Stimulated activated CD8-positive, alpha-beta memory T cell treated with anti-CD3 and anti-CD28 coated beads, Interleukin-4, amount 100 ng/mL, for 4 hours (primary cell): ENCODE measurements at places on chromosomes 6 and 20.

GRCh38 chr6:127255286-127255685, 11.4 kb upstream of the RNF146 start:
- no peak for DNase-seq

DNA sequence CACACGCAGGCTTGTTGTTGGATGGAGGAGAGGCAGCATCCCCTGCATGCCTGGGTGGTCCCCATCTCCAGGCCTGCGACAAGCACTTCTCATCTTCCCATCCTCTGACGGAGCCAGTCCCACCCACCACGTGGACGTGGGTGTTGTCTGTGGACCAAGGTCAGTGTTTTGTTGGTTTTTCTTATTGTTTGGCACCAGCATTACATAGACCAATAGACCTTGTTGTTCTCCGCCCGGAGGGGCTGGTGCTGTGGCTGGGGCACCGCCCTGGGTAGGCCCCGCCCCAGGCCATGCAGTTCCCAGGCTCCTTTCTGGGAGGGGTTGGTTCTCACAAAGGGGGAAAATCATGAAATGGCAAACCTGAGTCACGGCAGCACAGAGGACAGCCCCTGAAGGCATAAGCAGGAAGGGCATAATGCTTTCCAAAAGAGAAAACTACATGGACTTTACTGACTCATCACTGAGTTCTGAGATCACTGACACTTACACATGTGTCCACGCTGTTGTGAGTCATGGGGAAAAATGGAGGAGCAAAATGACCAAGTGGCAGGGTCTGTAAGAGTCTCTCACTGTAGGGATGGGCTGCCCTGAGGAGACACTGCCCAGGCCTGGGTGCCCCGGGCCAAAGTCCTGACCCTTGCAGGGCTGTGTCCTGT, 90.8 kb downstream of the THBS2 start:
- no peak for DNase-seq

GRCh38 chr6:20202324-20202658, 10.0 kb downstream of the MBOAT1 start:
- no peak for DNase-seq

DNA sequence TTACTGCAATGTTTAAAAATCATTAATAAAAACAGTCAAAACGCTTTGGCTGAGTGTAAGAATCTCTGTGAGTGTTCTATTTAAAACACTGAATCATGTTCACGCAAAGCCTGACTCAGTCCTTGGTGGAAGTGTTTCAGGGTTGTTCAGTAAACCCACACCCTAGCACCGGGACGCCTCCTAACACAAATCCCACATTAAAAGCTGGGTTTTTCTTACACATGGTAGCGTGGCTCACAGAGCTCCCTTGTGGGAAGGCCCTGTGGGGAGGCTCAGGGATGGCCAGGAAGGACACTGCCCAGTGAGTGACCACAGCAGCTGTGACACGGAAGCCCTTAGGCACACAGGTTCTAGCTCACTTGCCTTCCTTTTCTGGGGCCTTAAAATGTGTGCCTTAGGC, 80.2 kb downstream of the GMPR start:
- DNase-seq: peak; percentile 21

DNA sequence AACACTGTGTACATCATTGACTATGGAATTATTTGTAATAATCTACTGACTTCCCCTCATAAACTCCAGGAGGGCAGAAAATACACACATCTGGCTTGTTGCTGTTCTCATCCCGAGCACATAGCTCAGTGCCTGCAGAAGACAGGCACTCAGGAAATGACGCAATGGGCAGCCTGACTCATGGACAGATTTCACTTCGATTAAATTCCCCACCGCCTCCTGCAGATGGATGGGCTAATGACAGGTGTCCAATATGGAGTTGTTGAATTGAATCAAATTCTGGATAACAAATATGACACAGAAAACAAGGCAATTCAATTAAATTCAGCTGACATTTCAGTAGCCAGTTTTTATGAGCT, 9.1 kb downstream of the ANKRD60 start:
- no peak for DNase-seq

DNA sequence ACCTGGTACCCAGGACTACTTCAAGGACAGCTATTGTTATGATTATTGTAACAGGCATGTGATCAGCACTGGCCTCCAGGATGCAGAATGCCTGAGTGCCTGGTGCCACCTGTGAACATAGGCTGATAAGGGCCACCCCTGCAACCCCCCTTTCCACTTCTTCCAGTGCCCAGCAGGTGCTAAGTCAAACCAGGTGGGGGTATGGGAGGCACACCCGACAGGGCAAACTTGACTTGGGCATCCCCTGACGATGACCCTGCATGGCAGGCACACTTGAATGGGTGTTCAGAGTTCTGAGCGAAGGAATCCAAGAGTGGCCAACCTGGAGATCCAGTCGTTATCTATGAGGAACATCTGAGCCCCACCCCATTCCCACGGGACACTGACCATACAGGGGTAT, 3.4 kb downstream of the ADA start:
- no peak for DNase-seq

DNA sequence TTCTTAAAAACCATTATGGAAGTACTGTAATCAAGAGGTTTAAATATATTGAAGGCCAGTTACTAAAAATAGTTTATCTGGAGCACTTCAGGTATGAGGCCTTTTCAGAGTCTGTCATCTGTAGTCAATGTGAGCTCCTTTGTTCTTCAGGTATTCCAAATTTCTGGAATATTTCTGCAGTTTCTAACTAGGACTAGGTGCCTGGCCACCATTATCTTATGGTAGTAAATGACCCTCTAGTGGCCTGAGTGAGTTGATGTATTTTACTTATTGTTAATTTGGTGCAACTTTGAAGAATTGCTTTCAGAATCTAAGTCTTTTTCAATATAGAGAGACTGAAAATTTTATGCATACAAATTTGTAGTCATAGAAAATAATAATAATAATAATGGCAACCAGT, 95.2 kb upstream of the FLRT3 start:
- DNase-seq: no peak

DNA sequence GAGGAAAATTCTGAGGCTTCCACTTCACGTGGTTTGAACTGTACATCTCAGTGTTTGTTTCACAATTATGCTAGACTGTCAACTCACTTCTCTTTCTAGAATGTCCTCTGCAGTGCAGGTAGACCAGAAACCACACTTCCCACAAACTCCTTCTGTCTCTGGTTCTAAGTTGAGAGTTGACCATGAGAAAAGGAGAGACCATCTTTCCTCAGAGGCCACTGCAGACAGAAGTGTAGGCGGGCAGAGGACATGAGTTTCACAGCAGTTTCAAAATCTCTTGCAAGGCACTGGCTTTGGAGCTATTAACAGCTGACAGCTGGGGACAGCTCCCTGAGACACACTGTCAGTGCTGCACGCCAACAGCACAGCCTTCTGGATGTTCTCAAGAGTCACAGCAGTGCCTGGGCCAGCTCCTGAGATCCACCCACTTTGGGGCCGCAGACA, 55.4 kb upstream of the MOXD1 start:
- no peak for DNase-seq

DNA sequence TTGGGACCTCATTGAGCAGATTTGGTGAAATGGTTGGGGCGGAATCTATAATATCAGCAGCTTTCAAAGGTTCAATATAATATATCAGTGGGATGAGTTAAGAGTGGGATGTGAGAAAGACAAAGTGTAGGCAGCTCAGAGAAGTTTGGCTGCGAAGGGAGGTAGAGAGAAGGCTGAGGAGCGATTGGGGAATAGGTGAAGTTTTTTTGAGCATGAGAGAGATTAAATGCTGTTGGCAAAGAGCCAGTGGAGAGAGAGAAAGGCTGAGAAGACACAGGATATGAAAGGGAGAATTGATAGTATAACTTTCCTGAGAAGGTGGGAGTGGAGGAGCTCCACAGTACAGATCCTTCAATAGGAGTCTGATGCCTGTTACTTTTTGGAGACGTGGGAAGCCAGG, 12.1 kb upstream of the SERINC3 start:
- no peak for DNase-seq

DNA sequence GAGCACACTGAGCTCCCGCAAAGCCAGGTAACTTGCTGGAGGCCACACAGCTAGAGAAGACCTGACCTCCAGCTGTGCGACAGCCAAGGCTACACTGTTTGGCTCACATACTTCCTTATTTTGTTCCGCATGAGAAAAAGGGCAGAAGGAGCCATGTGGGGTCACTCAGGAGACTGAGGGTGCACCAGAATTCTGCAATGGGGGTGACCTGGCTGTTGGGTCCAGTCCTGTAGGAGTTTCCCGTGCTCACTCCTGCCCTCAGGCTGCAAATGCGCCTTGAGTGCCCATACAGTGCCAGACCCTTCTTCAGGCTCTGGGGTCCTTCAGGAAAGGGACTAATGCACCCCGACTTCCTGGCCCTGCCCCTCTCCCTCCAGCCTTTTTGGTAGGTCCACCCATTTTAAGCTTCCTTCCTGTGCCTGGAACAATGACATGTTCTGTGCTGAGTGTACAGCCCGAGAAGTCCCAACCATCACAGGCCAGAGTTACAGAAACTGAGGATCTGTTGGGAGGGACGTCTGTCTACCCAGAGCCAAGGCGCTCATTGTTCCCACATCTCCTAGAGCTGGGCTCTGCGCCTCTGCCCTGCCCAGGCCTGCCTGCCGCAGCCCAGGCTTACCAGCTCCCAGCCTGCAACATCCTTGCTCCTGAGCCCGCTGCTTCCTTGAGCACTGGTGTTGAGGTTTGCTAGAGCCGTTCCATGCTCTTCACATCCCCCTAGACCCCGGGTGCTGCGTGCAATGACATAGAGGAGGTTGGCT, 33.5 kb upstream of the CD93 start:
- DNase-seq: no peak

DNA sequence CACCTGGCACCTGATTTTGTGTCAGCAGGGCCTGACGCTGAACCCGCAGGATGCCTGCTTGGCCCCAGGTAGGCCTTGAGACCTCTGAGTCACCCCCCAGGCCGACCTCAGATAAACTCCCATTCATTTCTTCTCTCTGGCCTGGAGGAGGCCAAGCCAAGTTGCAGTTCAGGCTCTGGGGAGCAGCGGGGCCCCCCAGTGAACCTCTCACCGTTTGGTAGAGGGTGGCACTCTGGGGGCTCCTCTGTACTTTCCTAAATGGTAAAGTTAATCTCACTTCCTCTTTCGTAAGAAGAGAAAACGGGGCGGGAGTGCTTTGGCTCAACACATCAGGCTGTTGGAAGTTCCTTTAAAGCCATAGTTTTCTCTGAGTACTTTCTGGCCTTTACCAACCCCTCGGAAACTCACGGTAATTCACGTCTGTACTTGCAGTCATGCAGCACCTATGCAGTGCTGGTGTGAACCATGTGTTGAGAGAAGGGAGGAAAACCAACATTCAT, 2.8 kb downstream of the SIRPA start:
- DNase-seq: no peak

- no peak for DNase-seq
Observed at GRCh38 chr6:44353336-44353735, 10.9 kb downstream of the SPATS1 start.

DNA sequence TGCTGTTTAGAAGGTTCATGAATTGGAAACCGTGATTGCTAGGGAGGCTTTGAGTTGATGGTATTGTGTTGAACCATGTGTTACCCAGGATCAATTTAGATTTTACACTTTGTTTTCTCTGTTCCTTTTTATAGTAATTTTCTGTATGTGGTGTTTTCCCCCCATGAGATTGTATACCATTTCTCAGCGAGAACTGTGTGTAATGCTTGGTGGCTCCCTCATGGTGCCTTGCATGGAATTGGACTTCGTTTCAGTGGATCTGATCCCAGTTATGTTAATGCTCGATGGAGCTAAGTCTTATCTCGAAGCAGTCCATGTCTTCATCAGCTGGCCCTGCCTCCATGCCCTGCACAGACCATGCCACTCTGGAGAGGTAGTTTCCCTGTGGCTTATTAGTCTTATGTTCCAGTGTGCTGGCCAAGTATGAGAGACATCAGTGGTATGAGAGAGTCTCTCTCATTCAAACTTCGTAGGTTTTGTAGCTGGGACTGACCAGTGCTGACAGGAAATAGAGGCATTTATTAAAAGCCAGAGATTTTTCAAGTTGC, 18.7 kb downstream of the PTPN1 start:
- no peak for DNase-seq

GRCh38 chr6:21742238-21742660, 148.7 kb downstream of the SOX4 start:
- DNase-seq: no peak

DNA sequence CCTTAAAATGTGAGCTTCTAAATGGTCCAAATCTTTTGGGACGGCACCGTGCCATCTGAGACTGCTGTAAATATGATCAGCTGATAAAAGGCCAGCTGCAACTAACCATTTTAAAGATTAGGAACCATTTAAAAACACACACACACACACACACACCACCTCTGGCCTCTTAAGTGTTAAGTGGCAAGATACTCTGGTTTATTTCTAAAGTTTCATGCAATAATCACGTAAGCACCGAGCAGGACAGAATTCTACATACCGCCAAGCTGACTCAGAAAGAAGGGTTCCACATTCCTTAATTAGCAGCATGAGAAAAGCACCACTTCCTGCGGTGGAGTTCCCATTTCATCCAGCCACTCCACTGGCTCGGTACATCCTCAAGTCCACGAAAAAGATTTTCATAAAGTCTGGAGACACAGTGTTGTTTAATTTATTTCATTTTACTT, 17.8 kb upstream of the ZNF217 start:
- no peak for DNase-seq

- no peak for DNase-seq
Observed at GRCh38 chr20:63106765-63107448, 100.1 kb upstream of the BHLHE23 start.

- DNase-seq: no peak
Observed at GRCh38 chr20:3854462-3854871, 7.8 kb downstream of the MAVS start.

GRCh38 chr20:45783656-45784294, 7.9 kb downstream of the WFDC3 start:
- DNase-seq: no peak

GRCh38 chr6:17883665-17884497, 103.6 kb downstream of the KIF13A start:
- no peak for DNase-seq

- no peak for DNase-seq
Observed at GRCh38 chr20:6673071-6673470, 94.4 kb upstream of the BMP2 start.

- no peak for DNase-seq
Observed at GRCh38 chr6:114524081-114524480, 181.3 kb upstream of the HS3ST5 start.

DNA sequence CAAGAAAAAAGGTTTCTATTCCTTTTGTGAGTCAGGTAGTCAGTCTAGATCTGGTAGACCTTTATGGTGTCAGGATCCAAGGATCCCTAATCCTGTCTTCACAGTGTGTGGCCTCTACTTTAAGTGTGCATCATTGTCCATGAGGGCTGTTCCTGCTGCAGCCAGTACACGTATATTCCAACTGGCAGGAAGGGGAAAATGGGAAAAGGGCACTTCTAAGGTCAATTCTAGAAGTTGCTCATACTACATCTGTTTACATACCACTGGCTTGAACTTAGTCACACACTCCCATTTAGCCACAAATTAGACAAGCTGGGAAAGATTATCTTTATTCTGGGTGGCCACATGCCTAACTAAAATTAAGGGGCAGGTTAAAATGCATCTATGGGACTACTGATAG, 9.7 kb upstream of the MMS22L start:
- no peak for DNase-seq

- DNase-seq: no peak
Observed at GRCh38 chr20:21500599-21500998, 13.3 kb downstream of the NKX2-2 start.
